ENCODE measurements at places on chromosomes 4 and X.

DNA sequence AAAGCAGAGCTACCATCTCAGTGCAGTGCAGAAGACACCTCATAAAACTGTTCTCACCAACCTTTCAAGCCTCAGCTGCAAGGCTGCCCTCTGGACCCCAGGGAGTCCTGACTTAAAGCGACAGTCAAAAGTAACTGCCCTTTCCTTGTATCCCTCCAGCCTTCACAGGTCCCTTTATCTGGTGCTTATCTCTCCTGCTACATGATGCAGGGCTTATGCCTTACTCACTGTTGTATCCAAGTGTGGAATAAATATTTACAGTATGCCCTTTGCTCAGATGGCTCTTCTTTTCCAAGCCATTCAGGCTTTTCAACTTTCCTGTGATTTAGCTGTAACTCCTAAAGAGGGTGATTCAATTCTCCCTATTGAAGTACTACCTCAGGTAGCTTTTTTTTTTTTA, 92.6 kb downstream of the KDR start:
- no peak for DNase-seq

DNA sequence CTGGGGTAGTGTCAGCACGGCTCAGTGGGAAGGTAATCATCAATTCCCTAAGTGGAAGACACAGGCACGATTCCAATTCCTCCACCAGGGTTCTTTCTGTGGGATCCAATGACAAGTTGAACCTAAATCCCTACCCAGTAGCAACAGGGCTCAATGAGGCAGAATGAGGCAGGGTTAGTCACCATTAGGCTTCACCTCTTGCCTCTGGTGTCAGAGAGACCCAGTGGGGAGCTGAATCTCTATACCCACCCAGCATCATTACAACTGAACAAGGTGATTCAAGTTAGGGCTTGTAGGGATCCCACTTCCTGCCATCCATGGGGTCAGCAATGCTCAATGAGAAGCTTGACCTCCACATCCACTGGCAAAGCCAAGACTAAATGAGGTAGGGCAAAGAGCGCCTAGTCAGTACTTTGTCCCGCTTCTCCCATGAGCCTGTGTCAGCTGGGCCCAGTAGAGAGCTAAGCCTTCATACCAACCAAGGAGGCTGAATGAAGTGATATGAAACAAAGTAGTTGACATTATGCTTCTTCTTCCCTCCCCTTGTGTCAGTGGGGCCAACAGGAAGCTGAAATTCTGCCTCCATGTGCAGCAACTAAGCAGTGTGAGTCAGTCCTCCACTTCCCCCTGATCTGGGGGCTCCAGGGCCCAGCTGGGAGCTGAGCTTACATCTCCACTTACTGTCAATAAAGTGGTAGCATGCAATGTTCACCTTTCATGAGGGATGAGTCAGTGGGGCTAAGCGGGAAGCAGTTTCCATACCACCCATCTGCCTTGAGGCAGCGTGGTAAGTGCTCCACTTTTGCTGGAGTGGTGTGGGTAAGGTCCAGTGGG, 36.4 kb upstream of the RBM41 start:
- DNase-seq, result no peak

GRCh38 chr4:168674077-168674747, 177.4 kb downstream of the PALLD start:
- DNase-seq, result no peak

DNA sequence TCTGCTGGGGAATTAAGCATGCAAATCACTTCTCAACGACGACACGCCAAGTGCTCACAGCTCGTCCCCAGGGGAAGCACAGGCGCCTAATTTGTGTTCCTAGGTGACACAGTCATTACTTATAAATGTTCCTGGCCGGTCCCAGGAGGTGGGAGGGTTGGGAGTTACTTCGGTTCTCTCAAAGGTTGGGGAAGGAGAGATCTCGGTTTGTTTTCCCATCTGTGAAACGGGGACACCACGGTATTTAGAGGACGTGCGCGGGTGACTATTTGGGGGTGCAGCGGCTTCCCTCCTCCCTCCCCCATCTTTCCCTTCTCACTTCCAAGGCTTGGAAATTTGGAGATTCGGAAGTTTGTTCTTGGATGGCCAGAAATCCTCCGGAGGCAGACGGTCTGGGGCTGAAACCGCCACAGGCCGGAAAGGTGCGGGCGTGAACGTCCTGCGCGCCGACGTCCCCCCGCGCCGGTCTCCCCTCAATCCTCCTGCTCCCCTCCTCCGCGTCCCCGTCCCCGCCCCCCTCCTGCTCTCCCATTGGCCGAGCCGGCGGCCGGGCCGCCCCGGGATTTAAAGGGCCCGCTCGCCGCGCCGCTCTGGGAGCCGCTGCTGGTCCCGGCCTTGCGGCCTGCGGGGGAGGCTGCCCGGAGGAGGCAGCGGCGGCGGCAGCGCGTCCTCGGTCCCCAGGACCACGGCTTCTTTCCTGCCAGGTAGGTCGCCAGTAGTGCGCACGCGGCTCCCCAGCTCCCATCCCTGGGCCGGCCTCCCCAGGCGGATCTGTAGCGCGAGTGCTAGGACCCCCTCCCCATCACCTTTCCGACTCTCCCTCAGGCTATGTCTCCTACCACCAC, at the start of gene PORCN:
PORCN (plus strand) TSS at position 593 of the 845 bp plus-strand sequence. CDS start 829 bp downstream, outside the sequence.
- DNase-seq, result peak; percentile 56

DNA sequence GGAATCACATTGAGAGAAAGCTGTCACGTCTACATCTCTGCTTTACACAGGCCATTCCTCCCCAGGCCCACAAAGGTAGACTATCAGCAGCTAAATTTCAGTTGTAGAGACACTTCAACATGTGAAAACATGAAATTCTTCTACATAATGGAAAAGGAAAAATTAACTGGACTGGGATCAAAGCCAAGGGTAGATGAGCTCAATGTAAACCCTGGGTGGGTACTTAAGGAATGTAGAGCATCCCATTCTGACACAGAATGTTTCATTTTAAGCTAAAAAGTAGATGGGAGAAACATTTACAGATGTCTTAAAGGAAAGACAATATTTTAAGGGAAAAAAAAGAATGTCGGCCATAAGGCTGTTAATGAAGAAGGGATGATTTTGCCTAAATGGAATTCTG, 51.3 kb upstream of the NPNT start:
- DNase-seq, result no peak

DNA sequence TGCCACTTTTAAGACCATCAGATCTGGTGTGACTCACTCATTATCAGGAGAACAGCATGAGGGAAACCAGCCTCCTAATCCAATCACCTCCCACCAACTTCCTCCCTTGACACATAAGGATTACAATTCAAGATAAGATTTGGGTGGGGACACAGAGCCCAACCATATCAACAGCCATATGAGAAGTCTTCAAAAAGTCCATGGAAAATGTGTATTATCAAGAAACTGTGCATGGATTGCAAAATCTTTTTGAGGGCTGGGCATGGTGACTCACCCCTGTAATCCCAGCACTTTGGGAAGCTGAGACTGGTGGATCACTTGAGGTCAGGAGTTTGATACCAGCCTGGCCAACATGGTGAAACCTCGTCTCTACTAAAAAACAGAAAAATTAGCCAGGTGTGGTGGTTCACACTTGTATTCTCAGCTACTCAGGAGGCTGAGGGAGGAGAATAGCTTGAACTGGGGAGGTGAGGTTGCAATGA, 17.8 kb upstream of the RPL39 start:
- no peak for DNase-seq

DNA sequence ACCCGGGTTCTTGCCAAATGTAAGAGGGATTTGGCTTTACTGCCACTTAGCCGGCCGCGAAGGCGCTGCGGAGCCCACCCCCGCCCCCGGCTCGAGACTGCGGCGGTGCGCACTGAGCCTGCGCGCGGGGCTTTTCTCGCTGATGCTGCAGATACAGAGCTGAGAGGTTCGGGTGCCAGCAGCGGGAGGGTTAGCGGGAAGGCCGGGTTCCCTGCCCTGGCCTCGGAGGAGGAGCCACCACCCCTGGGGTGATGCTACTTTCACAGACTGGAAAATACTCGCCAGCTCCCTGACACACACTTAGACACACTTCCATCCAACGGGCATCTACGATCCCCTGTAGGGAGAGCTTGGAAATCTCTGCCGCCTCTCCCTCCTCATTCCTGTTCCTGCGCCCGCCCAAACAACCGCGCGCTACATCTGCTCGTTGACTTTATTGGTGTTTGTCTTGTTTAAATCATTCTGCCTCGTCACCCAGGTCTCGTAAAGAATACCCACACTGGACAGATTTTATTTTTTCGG, 2.1 kb upstream of the PCDH7 start:
- DNase-seq, result no peak

DNA sequence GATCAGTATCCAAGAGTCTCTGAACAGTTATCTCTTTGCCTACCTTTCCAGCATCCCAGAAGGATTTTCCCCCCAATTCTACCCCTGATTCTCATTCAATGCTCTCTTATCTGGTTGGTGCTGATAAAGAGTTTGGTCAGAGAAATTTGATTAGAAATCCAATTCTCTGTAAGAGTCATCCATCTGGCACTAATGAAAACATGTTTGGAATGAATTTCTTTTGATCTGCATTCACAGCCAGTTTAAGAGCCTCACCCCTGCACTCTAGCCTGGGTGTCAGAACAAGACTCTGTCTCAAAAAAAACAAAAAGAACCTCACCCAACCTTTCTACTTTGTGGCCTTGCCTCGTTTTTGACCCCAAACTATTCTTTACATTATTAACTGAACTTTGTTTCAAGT, 122.1 kb downstream of the MANBA start:
- no peak for DNase-seq

DNA sequence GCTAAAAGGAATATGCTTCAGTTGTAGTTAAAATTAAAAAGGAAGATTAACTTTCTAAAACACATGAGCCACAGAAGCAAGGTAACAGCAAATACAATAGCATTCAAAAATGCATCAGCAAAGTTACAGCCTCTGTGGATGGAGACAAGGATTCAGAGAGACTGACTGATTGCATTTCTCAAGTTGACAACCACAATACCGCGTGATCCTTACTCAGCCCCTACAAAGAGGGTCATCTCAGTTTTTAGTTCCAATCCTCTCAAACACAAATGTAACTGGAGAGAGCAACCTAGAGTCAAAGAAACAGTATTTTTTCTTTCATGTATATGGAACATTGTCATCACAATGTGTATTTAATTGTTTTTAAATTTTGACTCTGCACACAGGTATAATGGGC, 14.2 kb upstream of the C1QTNF7 start:
- DNase-seq, result no peak

DNA sequence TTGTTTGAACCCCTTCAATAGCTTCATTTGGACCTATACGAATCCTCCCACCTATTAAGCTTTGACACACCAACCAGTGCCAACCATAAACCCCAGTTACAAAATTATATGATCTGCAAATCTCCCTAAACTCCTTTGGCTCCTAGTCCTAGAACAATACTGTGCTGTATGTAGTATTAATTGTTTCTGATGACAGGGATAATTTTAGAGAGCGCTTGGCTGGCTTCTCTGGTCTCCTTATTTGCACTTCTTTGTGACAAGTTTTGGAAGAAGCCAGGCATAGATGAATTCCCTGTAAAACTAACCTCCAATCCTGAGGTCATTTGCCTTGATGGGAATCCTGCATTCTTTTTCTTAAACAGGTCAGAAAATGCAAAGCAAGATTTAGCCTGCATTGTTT, 433.0 kb downstream of the PPARGC1A start:
- DNase-seq, result no peak

GRCh38 chr4:53618321-53618720, 27.0 kb upstream of the LNX1 start:
- DNase-seq, result no peak
